ENCODE measurements at places on chromosomes 12 and 14.
A peak's percentile ranks its signal among the peaks of the same experiment; 100 is the strongest.

DNA sequence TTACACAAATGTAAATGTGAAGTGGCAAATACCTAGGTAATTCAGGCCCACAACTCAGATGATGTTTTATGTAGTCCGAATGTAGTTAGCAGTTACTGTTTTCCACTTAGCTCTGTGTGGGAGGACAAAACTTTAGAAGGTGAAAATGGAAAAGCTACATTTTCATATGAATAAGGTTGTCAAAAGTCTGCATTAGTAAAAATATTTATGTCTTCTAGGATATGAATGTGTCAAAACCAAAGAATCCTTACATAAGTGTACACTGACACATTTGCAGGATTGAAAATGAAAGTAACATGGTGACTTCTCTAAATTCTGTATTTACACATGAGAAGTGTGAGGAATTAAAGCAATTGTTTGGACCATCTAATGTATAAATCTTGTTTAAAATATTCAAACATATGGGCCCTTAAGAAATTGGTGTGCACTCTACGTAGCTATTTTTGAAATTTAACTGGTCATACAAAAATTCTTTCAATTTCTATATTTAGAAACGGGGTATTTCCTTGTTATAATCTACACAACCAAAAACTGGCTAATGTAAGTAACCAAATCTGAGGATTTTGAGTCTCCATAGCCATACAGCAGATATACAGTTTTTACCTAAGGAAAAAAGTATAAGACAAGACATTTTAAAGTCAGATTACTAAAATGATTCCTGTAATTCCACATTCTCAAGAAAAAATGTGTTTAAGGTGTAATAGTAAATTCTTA, 5.4 kb downstream of the CDKN1B start:
- DNase-seq: no peak

GRCh38 chr14:33962016-33962415, 11.1 kb upstream of the EGLN3 start:
- peak; percentile 23 for DNase-seq

DNA sequence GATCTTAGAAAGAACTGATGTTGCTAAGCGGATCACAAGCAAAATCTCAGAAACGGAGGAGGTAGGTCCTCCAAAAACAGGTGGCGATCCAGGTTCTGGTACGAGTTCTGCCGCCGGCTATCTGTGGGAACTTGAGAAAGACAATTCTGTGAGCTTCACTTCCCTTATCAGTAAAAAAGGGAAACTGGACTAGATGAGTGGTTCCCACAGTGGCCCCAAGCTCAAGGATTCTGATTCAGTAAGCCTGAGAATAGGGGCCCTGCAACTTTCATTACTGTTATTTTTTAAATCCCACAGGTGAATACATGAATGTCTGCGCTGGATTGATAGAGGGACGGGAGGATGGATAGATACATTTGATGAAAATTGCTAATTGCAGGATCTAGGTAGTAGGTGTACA, 160.2 kb downstream of the PPM1H start:
- DNase-seq: no peak

GRCh38 chr12:11164384-11164783, 6.6 kb upstream of the SMIM10L1 start:
- DNase-seq: no peak

- no peak for DNase-seq
Measured at GRCh38 chr12:1820191-1820895, at the start of gene LRTM2. Gene LRTM2, plus strand, starts transcription at chr12:1820565. Its CDS starts 7,584 bp downstream, at chr12:1828149.

DNA sequence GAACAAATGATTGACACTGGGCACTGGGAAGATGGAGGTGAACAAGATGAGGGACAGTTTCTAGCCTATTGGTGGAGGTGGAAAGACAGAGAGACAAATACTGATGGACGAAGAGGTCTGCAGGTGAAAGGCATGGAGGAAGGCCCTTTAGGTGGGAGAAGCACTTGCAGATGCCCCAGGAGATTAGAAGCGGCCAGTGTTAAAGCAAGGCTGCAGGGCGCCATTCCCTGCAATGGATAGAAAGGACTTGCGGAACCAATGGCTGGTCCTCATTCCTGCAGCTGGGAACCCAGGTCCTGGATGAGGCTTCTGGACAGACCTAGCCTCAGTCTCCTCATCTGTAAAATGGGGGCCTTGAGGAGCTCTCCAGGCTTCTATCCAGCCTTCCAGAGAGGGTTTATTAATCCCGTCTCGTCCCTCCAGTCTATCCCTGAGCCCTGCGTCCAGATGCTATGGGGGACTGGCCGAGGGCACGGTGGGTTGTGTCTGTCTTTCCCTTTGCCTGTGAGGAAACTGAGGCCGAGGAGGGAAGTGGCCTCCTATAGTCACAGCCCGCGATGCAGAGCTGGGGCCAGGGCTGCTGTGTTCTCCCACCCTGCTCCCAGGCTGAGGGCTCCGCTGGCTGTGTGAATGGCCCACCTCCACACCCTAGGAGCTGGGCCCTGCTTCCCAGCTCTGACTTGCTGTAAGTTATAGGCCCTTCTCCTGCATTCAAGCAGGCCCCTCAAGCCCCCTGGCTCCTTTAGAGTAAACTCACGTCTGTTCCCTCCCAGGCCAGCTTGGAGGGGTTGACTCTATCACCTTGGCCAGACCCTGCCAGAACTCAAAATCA, 33.0 kb downstream of the CYP46A1 start:
- no peak for DNase-seq

- DNase-seq: no peak
Measured at GRCh38 chr14:30808576-30808975, 65.8 kb upstream of the COCH start.

All from substantia nigra (tissue), 51 donors.